Choroid plexus epithelial cell (primary cell): ENCODE measurements at places on chromosomes 5 and 9.
A peak's percentile ranks its signal among the peaks of the same experiment; 100 is the strongest.

DNA sequence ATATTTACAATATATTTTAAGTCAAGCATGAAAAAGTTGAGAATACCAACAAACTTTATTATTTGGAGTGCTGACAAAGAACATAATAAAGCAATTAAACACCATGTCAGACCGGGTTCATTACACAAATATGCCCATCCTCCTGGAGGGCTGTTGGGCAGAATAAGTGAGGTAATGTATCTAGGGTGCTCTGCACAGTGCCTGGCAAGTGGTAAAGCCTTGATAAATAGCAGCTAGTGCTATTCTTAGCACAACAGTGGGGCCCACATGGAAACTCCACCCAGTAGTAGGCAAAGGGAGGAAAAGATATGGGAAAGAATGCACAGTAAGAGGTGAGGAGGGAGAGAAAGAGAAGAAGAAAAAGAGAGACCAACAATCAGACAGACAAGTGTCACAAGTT lies 97.7 kb downstream of the SLC1A3 start:
- no peak for DNase-seq

DNA sequence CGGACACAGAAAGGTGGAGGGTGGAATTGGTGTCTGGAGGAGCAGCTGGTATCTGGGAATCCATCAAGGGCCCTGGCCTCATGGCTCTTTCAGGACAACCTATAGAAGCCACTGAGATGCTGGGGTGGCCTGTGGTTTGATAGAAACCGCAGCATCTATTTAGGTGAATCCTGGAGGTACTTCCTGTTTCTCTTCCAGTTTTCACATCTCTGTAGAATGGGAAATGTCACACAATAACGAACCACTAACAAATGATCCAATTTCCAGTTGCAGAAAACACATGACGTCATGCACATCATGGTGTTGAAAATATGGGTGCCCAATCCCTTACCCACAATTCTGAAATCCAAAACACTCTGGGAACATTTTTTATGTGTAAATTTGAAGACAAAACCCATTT lies 52.2 kb downstream of the ROPN1L start:
- DNase-seq, result no peak

GRCh38 chr5:57532513-57533497 lies 50.2 kb upstream of the ACTBL2 start:
- DNase-seq, result peak; percentile 56

DNA sequence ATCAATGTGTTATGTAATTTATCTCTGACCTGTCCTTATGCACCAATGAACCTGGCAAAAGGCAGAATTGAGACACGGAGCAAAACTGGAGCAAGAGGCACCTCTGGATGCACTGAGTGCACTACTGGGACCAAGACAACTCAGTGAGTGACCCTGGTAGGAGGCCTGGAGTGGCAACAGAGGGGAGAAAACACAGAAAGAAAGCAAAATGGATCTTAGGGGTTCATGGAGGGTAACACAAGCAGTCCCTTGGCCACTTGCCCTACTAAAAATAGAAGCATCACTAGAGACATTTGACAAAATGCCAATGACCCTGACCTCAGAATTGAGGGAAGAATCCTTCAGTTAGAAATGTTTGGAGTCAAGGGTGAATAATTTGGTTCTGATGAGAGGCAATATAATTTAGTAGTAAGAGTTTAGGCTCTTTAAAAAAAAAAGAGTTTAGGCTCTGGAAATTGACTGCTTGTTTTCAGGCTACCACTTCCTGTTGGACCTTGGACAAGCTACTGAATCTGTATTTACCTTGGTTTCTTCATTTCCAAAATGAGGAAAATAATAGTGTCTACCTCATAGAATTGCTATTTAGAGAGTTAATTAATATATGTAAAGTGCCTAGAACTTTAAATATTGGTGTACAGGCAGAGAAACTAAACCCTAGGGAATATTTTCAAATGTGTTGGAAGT lies 234.9 kb upstream of the TARS1 start:
- DNase-seq, result peak; percentile 25

DNA sequence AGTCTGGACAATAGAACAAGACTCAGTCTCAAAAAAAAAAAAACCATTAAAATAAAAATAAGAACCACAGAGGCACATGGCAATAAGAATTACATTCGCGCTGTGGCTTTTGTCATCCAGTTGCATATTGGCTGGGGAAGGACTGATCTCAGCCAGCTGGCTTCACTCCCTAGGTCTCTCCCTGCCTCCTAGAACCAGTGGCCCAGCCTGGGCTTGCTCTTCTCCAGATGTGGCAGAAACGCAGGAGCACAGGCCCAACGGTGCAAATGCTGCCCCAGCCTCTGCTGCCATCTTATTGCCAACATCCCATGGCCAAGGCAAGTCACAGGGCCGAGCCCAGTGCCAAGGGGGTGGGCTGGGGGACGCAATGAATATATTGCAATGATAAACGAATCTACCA lies 37.0 kb downstream of the NKX2-5 start:
- DNase-seq, result no peak

DNA sequence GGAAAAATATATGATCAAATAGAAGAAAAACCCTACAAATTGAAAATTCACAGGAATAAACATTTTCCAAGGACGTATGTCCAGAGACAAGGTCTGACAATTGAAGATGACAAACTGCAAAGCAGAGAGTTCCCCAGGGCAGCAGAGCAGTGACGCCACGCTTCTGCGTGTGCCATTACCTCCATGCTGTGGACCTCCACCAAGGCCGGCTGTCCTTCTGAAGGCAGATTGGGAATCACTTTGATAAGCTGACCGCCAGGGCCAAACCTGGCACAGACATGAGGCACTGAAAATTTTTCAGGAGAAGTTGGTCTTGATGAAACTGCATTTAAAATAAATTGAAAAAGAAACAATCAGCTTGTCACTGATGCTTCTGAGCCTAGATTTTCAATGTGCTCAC lies 18.6 kb downstream of the SEC16A start:
- DNase-seq, result no peak

DNA sequence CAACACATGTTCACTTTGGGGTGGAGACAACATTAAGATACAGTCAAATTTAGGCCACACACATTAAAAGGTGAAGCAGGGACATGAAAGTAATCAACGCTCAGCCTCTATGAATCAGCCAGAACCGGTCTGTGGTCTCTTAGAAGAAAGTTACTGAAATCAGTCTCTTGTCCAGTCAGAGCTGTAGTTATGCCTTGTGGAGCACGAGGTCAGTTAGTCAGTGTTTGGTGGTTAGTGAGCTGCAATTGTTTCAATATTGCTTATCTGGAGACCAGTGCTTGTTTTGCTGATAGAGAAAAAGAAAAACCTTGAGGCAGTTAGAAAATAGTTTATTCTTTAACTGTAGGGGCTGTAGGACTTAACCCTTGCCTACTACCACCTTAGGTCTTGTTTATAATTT lies 157.8 kb upstream of the RASEF start:
- peak; percentile 90 for DNase-seq

DNA sequence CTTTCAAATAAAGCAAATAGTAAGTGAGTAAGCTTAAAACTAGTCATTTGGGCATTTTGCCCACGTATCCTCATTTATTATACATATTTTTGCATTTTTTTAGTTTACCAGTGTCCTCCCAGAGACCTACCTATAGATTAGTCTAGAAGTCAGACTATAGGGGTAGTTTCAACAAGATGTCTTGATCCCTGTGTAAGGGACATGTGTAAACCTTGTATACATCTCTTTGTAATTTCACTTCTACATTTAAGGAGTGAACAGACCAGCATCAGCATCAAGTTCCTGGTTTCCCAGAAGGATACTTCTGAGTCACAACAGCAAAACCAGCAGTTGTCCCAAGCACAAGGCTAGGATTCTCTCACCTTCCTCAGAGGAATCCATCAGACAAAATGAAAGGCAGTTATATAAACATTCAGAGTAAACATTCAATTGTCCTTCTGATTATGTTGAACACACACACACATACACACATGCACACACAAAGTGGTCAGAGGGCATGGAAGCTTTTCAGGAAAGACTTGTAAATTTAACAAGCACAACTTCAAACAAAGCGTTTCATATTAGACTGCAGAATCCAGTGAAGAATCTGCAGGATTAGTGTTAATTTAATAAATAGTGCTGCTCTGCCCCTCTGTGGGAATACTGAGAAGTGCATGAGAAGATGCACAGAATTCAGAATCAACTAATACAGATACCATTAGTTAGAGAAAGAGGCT lies 55.4 kb downstream of the HINT1 start:
- DNase-seq, result peak; percentile 65

- DNase-seq, result no peak
Observed at GRCh38 chr5:87081511-87082372, 185.9 kb upstream of the RASA1 start.
